ENCODE measurements at places on chromosomes 16 and 17.

DNA sequence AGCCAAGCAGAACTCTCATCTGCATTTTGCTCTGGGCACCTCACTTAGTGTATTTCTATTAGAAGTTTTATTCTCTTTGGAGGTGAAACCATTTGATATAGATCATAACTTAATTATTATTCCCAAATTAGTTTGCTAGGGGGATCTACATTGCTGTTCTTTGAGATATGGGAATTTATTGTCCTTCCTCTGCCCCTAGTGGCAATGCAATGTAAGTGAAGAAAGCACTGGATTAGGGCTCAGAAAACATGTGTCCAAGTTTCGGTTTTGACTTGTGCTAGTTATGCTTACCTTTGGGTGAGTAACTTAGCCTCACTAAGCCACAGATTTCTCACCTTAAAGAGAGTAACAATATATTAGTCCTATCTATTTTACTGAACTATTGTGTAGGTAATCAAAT lies 2.9 kb downstream of the KRT39 start:
- DNase-seq = no peak

DNA sequence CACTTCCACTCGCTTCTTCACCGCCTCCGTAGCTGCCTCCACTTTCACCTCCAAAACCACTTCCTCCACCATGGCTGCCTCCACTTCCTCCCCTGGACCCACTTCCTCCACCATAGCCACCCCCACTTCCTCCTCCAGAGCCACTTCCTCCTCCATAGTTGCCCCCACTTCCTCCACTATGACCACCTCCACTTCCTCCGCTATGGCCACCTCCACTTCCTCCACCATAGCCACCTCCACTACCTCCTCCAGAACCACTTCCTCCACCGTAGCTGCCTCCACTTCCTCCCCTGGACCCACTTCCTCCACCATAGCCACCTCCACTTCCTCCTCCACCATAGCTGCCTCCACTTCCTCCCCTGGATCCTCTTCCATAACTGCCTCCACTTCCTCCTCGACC lies 4.5 kb downstream of the KRT9 start:
- DNase-seq = no peak

GRCh38 chr17:44187131-44187899 lies 543 bp downstream of the TMUB2 start:
- DNase-seq = peak; percentile 35

DNA sequence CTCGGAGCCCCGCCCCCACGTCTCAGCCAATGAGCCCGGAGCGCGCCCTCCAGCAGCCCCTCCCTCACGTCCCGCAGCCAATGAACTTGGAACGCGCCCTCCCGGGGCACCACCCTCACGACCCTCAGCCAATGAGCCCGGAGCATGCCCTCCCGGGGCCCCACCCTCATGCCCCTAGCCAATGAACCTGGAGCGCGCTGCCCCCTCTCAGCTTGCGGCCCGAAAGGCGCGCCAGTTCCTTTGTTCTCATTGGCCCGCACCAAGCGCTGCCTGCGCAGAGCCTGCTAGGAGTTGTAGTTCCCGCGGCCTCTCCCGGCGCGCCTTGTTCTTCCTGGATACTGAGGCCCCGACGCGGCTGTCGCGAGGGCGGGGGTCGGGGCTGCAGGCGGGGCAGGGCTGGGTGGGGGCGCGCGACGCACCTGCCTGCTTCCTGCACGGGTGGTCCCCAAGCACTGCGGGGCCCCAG lies at the start of gene LRRC45:
LRRC45 (plus strand) TSS at position 325 of the 466 bp plus-strand sequence. CDS start 339 bp downstream, outside the sequence.
- peak; percentile 100 for DNase-seq

DNA sequence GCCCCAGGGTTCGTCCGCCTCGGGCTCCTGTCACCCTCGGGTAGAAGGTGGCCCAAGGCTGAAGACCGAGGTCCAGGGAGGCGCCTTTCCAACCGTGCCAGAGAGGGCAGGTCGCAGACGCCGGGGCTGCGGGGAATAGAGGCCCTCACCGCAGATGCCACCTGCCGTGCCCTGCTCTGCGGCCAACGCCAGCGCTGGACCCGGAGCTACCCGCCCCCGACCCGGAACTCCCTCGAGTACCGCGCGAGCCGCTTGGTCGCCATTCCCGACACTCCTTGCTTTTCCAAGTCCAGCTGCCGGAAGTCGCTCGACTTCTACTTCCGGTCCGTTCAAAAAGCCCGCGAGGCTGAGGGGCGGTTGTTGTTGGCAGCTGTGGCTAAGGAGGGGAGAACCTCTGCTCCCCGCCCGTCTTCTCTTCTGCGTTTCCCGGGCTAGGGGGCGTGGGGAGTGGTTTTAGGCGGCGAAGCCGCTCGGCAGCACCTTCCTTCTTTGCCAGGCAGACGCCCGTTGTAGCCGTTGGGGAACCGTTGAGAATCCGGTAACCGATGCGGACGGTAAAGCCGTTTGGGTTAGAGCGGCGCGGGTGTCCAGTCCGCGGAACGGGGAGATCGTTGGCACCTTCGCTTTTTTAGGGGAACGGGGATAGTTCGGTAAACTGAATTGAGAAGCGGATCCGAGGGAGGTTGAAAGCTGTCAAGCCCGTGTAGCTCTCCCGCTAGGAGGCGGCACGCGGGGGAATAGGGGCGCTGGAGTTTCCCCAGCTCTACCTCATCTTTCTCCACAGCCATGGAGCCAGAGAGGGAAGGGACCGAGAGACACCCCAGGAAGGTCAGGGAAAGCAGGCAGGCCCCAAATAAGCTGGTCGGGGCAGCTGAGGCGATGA lies at the start of the genes ERI2 and REXO5:
ERI2 (minus strand) TSS at position 305 of the 883 bp plus-strand sequence; CDS start at position 263, 42 bp downstream.
REXO5 (plus strand) TSS at position 360 of the 883 bp plus-strand sequence; CDS start at position 787, 427 bp downstream.
- peak; percentile 96 for DNase-seq

GRCh38 chr16:24773771-24774427 lies 44.4 kb downstream of the TNRC6A start:
- DNase-seq = no peak

GRCh38 chr17:81058263-81058871 lies 23.4 kb downstream of the BAIAP2 start:
- no peak for DNase-seq

DNA sequence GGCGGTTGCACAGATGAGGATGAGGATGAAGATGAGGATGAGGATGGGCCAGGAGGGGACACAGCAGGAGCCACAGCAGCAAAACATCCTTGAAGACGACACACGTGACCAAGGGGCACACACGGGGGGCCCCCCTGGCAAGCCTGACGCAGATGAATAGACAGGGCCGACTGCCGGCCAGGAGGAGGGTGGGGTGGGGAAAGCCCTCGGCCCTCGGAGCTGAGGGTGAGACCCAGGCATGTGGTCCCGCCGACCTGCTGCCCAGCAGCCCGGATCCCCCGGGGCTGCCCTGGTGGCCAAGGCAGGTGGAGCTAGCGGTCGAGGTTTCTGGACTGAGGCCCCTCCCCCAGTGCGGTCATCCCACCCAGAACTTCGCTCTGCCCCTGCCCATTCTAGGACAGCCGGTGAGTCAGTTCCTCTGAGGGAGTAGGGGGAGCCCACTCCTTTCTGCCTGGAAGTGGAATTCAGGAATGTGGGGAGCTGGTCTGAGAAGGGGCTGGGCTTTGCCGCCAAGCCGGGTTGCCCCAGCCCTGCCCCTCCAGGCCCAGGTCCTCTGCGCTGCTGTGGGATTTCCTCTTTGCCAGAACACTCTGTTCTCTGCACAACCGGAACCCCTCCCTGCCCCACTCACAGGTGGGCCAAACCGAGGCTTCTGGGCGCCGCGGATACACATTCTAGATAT lies 9.9 kb downstream of the CYGB start:
- peak; percentile 79 for DNase-seq
